Choroid plexus epithelial cell (primary cell): ENCODE measurements at places on chromosomes 11 and 22.
A peak's percentile ranks its signal among the peaks of the same experiment; 100 is the strongest.

DNA sequence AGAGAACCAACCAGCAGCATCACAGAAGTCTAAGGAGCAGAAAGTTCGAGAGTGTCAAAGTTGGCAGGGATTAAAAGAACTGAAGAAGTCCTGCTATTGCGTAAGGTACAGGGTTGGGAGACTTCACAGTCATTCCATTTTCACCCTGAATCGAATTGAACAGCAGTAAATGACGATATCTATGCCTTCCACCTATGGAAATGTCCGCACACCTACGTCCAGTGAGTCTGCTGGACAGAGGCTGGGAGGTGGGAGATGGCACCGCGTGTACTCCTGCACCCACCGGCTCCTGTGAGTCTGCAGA, 116.7 kb downstream of the MICAL3 start:
- no peak for DNase-seq

DNA sequence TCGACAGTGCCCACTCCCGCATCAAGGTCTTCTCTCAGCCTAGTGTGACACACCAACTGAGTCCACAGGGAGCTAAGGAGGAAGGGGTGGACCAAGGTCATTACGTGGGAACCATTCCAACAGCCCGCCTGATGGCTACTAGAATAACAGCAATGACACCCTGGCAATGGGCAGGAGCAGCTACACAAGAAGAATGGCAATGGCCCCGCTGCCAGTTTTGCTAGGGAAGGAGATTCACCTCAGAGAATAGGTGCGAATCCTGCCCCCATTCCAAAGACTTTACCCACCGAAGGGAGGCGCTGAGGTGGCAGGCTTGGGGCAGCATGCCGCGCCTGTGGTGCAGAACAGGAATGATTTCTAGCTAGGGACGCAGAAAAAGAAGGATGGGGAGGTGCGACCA, 9.1 kb downstream of the WT1 start:
- no peak for DNase-seq

DNA sequence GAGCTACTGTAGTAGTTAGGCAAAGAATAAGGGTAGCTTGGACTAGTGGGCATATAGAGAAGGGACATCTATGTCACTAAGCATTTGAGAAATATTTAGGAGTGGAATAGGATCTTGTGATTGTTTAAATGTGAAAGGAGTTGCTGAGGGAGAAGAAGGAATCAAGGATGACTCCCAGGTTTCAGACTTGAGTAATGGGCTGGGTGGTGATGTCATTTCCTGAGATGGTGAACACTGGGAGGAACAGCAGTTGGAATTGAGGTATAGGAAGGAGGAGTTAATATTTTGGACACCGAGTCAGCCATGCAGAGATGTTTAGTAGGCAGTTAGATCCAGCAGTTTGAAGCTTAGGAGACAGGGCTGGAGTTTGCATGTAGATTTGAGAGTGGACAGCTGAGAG, 40.1 kb downstream of the REXO2 start:
- no peak for DNase-seq

GRCh38 chr11:72398058-72398758, 36.1 kb downstream of the CLPB start:
- no peak for DNase-seq

- no peak for DNase-seq
These were observed 1.8 kb upstream of the TALDO1 start for GRCh38 chr11:745428-745827.

- DNase-seq = no peak
These were observed 60.5 kb downstream of the NAT10 start for GRCh38 chr11:34165786-34166555.

DNA sequence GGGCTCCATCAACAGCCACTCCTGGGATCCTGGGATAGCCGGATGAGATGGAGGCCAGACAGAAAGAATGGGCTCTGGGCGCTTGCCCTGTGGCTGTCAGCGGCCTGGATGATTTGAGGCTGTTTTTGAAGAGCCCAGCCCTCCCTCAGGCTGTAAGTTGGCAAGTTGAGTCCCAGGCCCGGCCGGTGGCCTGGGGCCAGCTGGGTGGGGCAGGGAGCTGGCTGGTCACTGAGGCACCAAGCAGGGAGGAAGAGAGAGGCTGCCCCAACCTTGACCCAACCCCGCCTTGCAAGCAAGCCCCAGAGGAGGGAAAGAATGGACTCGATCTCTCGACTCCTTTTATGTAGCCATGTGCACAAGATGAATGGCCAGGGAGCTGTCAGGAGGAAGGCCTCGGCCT, 34.9 kb downstream of the RIBC2 start:
- no peak for DNase-seq

- DNase-seq = no peak
These were observed 71.2 kb downstream of the CLPB start for GRCh38 chr11:72363112-72363511.

GRCh38 chr22:43698403-43698802, 113.7 kb downstream of the EFCAB6 start:
- no peak for DNase-seq

GRCh38 chr22:36351921-36352802, 35.6 kb downstream of the MYH9 start:
- peak; percentile 45 for DNase-seq

DNA sequence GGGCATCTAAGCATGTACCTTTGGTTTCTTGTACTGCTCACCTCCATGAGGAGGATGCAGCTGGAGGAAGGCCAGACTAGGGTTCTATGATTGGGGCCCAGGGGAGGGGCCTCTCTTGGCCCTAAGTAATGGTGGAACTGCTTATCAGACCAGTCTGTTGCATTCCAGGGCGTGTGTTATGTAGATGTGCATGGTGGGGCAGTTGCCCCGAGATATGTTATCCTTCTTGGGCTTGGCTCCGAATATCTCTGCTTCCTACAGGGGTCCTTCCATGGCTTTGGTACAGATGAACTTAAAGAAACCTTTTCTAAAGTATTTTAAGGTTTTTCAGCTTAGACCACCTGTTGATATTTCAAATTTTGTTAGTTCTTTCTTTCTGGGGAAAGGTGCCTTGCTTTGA, 126.0 kb downstream of the SWAP70 start:
- DNase-seq = no peak

- no peak for DNase-seq
These were observed 8.3 kb downstream of the RIN1 start for GRCh38 chr11:66328031-66328301.

- no peak for DNase-seq
These were observed 35.3 kb upstream of the SC5D start for GRCh38 chr11:121257289-121257688.

DNA sequence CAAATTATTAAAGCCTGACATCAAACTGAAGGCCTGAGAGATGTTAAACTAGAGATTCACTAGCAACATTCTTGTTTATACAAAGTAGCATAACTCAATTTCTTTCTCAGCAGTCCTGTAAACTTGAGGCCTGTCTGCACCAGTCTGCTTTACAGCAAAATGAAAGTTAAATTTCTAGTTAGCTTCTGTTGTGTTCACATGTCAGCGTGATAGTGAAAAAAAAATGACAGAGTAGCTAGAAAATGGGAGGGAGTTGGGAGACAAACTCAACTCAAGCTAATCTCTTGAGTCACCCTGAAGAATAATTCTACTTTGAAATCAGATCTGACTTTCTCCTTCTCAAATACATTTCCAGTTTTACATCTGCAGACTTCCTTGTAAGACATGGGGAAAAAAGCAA, 6.5 kb downstream of the RBFOX2 start:
- peak; percentile 80 for DNase-seq

DNA sequence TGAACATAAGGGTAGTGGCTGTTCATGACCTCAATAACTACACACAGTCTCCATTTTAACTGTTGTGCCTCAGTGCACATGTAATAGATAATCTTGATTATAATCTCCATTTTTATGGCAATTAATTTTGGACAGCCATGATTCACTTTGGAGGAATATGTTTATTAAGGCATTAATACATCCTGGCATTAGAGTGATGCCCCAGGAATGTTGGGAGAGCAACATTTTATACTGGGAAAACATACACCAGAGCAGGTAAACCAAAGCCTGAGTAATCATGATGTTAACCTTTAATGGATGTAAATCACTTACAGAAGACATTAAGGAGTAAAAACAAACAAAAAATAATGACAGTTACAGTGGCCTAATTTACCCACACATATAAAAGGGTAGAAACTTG, 886.3 kb upstream of the RAG2 start:
- no peak for DNase-seq

- DNase-seq = no peak
These were observed 290.1 kb downstream of the BUD13 start for GRCh38 chr11:116482716-116483115.

- no peak for DNase-seq
These were observed 186.1 kb downstream of the MN1 start for GRCh38 chr22:27615408-27615807.

DNA sequence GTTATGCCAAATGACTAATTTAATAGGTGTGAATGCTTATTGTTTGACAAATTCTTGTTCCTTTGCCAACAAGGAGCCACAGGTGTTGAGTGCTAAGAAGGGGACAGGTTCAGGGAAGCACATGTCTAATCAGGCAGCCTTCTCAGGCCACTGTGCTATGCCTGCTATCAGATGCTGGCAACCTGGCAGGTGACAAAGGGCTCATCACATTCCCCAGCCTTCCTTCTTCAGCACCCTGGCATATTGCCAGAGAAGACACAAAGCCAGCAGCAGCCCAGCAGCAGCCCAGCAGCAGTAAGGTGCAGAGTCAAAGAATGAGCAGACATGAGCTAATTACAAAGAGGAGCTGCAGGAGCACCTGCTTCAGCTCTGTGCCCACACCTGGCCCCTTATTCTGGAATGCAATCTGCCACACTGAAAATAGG, 68.2 kb downstream of the GUCY1A2 start:
- DNase-seq = no peak

DNA sequence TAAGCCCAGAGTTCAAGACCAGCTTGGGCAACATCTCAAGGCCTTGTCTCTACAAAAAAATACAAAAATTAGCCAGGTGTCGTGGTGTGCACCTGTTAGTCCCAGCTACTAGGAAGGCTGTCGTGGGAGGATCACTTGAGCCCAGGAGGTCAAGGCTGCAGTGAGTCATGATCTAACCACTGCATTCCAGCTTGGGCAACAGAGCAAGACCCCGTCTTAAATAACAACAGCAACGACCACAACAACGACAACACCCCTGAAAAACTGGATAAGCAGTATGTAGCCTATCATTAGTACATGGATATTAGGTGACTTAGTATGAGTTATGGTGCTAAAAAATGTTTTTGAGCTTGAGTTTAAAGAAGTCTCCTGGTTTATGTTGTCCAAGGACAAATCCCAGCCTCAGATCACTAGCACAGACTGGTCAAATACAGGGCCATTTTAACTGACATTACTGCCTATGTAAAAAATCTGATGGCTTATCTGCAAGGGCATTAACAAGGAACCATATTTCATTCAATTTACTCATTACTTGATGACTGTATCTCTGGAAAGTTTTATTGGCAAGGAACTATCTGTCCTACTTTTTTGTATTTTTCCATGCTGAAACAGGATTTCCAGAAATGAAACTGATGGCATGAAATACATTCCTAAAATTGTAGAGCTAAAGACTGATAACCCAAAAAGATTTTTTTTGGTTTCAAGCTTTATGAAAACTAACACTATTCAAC, 23.4 kb downstream of the C2CD3 start:
- DNase-seq = peak; percentile 77

DNA sequence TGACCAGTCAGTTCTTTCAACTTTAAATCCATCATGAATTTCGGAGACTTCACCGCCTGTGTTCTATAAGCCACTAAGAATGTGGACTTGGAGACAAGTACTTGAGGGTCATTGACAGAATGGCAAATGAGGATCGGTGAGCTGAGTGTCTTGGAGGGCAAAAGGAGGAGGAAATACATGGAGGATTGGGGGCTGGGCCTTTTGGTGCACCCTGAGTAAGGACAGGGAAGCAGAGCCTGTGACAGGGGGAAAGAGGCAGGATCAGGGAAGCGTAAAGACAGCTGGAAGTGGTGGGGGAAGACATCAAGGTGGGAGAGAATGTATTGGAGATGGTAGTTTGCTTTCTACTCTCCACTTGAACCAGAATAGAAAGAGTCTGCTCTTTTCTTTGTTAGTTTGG, 70.4 kb upstream of the MTMR2 start:
- DNase-seq = no peak

DNA sequence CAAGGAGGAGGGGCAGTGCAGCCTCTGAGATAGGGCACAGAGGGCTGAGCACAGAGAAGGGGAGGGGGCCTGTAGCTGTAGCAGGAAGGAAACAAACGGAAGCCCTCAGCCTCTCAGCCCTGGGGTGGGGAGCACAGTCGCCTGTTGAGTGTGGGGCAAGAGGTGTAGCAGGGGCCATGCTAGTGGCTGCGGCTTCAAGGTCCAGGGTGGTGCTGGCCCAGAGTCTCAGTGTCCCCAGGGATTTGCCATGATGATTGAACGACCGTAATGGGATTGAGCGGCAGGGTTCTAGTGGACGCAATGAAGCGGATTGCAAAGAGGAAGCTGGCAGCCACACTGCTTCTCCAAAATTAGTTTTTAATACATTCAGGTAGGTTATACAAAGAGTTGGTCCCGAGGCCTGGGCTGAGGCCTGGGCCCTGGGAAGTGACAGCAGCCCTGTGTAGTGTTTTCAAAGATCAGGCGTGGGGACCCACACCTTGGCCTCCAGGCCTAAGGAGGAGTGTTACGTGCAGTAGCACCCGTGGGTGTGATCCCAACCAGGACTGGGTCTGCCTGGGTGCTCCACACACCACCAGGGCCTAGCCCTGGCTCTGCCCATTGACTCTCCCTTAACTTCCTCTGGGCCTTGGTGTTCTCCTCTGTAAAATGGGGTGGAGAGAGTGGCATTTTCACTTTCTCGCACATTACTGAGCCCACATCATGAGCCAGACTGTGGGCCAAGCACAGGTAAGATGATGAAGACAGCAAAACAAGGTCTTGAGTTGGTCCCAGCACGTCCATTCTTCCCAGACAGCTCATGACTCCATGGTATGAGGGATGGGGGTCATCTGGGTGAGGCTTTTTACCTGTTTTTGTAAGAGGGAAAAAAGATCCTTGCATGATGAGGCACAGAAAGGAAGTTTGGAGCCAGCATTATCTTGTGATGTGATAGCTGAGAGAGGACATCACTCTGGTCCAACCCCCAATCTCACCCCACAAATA, 13.1 kb downstream of the LRRC32 start:
- no peak for DNase-seq

GRCh38 chr11:2772544-2773031, 72.8 kb upstream of the KCNQ1OT1 start:
- peak; percentile 43 for DNase-seq
